Stimulated activated CD4-positive, alpha-beta T cell treated with anti-CD3 and anti-CD28 coated beads, Interleukin-4, amount 100 ng/mL, for 4 hours (primary cell): ENCODE measurements at places on chromosomes 11 and 22.

DNA sequence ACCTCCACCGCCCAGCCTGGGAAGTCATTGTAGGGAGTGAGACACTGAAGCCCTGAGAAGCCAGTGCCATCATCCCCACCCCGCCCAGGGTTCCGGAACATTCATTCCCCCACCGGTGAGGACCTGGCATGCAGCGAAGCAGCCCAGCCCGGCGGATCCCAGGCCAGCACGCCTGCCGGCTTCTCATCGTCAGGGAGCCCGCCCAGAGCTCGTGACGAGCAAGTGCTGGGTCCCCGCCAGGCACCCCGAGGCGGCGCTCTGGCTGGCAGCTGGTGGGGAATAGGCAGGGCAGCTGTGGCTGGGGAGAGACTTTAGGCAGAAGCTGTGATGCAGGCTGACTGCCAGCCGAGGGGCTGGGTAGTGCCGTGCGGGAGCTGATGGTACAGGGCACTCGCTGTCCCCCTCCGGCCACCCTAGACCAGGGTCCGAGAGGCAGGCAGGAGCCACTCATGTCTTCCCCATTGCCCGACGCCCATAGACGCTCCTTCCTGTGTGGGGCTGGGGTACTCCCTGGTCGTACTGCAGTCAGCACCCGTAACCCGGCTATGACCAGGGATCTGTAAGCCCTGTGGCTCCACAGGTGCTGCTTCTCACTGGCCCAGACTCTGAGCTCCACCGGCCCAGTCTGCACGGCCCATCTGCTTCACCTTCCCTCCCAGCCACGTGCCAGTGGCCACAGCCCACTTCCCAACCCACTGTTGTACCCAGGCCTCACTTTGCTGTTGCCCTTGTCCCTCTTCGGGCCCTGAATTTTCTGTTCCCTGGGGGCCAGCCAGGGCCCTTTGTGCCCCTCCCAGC lies 24.5 kb upstream of the CABP7 start:
- DNase-seq: no peak

GRCh38 chr22:21926728-21927127 lies 25.9 kb downstream of the PPM1F start:
- no peak for DNase-seq

- DNase-seq: no peak
Measured at GRCh38 chr22:37421468-37421877, 5.8 kb downstream of the ELFN2 start.

- DNase-seq: no peak
Measured at GRCh38 chr11:84686716-84687115, 940.4 kb downstream of the DLG2 start.

DNA sequence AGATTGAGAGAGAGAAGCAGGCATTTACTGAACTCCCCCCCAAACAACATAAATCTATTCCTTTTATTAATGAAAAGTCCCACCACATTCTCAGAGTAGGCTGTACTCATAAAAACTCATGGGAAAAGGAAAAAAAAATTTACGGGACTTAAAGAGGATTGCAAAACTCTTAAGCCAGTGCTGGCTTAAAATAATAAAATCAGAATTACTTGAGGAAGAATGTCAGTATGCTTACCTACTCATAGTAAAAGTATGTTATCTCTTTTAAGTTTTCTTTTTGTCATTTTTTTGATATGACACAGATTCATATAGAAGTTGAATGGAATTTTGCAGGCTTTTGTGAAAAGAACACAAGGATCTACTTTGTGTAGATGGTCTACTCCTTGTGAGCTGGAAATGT lies 126.3 kb downstream of the LUZP2 start:
- no peak for DNase-seq

GRCh38 chr11:47004595-47005033 lies 68.1 kb downstream of the CSTPP1 start:
- no peak for DNase-seq
